DMS153 (cell line): ENCODE measurements at places on chromosomes 5 and 9.

DNA sequence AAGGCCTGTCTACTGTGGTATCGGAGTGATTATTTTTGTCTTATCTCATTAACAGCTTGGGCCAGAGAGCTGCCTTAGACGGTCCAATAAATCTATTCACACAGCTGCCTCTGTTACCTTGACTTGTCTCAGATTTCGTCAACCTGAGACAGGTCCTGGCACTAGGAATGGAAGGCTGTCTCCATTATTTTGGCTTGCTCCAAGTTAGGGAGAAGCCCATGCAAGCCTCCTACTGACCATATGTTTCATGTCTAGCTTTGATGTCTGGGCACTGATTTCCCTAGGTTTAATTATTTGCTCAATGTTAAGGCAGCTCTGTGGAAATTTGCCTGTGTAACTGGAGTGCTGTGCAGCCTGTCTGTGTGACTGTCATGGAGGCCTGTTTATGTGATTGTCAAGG, 12.4 kb upstream of the RALGPS1 start:
- DNase-seq, result no peak

DNA sequence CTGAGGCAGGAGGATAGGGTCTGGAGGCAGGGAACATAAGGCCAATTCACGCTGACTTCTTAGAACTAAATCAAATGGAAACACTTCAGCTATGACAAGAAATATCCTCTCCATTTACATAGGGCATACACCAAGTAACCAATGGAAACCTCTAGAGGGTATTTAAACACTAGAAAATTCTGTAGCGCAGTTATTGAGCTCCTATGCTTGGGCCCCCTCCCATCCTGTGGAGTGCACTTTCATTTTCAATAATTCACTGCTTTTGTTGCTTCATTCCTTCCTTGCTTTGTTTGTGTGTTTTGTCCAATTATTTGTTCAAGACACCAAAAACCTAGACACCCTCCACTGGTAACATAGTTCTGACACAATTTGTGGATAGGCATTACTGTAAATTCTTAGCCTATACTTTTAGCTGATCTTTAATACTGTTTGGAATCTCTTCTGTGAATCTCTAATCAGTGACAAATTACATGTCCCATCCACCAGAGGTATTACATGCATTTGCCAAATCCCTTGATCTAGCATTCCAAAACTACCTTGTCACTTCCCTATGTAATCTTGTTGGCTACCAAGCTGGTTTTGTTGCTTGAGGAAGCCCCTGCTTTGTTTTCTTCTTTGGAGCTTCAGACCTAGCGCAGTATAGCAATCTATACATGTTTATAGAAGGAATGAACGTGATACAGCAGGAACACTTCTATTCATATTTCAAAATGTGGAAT, 61.6 kb downstream of the ST8SIA4 start:
- DNase-seq, result no peak

DNA sequence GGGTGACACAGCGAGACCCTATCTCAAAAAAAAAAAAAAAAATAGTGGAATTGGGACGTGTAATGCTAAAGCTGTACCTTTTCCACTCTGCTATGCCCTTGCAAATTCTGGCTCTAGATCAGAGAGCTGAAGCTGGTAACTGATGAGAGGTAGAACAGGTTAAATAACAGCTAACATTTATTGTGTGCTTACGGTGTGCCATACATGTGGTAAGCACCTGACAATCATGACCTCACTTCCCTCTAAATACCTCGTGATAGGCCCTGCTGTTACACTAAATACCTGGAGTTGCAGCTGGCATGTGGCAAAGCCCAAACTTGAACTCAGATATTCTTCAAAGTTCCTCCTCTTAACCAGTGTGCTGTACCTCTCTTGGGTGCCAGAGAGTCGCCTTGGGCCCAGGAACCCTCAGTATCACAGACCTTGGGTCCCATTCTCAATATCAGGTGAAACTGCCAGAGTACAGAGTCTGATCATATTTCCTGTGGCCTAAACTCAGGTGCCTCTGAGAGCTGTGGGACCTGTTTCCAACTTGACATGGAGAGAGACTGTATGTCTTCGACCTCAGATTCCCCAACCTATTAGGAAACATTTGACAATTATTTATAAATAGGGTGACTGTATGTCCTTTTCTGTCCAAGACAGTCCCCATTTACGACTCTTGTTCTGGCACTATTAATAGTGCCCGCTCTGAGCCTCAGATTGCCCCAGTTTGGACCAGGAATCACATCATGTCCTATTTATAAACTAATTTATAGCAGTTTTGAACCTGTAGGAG, 4.8 kb downstream of the ARL10 start:
- no peak for DNase-seq

DNA sequence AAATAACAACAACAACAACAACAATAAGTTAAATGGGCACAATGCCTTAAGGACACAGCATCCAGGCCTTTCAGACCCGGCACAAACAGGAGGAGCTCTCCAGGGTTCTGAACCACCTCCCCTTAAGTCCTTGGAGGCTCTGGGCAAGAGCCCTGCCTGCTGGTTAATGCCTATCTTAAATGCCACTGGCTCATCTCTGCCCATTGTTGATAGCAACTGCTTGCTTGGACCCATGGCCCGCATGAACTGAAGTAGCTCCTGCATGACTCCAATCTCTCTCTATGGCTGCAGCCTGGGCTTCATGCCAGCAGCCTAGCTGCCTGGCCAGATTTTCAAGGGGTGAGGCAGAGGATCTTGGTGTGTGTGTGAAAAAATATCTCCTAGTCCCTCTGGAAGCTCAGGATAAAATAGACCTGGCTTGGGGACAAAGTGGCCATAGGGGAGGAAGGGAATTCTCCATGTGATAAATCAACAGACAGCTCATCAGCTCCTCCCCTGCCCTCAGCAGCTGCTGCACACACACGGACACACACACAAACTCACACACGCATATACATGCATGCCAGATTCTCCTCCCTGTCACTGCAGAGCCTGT, 27.4 kb downstream of the FAM219A start:
- DNase-seq, result peak; percentile 88

DNA sequence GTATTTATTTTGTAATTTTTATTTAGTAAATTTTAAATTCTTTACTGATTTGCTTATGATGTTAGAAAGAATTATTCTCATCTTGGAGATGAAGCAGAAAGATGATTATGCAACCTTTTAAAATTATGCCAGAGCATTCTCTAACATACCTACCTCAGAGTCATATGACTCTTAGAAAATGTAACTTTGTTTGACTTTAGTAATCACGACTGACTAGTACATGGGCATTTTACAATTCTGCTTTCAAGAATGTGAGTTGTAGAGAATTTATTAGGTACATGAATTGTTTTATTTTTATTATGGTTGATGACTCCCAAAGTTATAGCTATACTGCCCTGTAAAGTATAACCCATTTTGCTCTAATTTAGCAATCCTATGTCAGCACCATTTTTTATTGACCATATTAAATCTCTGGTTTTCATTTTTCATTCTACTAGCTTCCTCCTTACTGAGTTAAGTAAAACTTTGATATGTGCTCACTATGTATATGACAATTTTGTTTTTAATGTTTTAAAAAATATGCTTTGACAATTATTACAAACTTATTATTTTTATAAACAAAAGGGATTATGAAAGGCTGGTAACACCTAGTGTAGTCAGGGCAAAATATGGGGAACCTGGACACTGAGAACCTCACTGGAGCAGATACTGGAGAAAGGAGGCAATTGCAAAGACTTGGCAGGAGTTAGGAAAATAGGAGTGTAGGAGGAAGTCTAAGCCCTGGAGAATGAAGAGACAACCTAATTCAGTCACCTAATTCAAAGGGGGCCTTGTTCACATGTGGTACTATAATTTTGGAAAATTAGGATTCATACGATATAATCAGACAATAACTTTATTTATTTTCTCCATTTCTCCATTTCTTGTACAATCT, 249.7 kb upstream of the DAB2 start:
- DNase-seq, result no peak

- no peak for DNase-seq
Measured at GRCh38 chr5:92371171-92371888, 988.2 kb upstream of the ARRDC3 start.

DNA sequence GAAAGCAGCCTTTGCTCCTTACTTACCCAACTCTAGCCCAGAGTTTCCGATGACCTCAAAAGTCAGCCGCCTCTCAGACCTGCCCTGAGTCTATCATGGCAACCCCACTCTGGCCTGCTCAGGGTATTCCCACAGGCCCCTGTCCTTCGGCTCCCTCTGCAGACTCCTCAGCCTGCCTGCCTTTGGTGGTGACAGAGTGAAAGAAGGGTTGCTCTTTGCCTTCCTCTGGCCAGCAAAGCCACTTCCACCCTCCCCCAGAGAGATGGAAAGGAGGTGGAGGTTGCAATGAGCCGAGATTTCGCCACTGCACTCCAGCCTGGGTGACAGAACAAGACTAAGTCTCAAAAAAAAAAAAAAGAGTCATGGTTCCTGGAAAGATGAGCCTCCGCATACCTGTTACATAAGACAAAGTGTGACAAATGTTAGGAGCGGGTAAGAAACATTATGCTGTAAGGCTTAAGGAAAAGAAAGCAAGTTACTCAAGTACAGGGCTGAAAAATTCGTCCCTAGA, 2.3 kb upstream of the SMIM33 start:
- no peak for DNase-seq

DNA sequence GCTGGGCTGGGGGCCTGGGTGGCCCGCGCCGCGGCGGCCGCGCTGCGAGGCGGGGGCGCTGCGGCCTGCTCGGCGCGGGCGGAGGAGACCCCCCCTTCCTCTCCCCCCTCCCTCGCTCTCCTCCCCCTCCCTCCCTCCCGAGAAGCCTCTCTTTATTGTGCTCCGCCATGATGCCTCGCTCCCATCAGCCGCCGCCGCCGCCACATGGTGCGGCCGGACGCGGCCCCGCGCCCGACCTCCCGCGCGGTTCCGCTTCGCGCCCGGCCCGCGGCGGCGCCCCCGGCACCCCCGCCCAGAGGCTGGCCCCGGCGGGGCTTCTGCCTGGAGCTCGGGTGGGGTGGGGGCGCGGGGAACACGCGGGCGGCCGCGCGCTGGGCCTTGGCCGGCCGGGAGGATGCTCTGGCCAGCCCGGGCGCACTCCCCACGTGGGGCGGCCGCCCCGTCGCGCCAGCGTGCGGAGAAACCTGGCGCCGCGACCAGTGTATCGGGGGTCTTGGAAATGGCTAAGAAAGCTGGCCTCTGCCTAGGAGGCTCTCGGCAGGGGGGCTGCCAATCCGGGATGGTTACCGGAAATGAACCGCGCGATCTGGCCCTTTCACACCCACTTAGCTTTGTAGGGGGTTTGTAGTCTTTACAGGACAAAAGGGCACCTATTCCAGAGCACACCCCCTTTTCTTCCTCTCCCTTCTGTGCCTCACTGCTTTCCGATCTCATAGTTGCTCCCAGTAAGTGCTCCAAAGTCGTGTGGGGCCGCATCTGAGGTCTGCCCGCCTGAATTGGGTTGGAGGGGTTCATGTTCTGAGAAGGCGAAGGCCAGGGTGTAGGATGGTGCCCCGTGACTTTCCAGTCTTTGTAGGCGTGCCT, 1.0 kb downstream of the SET start:
- no peak for DNase-seq

GRCh38 chr9:19484699-19485098, 75.9 kb downstream of the ACER2 start:
- DNase-seq, result no peak

GRCh38 chr5:22706901-22707300, 146.2 kb downstream of the CDH12 start:
- no peak for DNase-seq

DNA sequence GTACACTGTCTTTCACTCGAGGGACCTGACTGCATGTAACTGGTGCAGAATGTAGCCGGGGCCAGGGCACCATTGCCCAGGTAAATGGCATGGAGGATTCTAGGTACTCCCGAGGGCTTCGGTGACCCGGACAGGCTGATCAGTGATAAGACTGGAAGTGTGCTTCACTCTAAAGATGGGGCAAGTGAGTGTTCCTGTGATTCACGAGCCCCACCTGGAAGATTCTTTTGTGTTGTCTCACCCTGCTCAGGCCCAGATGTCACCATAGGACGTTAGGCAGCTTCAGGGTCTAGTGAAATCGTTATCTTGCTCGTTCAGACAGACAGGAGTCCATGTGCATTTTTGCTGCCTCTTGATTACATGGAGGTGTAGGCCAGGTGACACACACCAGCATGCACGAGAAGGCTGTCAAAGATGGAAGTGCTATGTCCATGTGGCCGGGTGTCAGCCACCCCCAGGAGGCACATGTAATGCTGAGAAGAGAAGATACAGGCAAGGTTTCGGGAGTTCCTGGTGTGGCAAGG, 73.9 kb downstream of the WNK2 start:
- no peak for DNase-seq
